ENCODE measurements at places on chromosomes 6 and 20. TPM values are rescaled to one million over a fixed set of nuclear protein-coding genes. Genes with fewer than 3 reads are reported as not detected.

The EYS gene
- 0.65 TPM for polyA plus RNA-seq

The CD93 gene
- 44.3 TPM for polyA plus RNA-seq

The SLC17A2 gene
- 0.58 TPM for polyA plus RNA-seq

The ADGB gene
- 0.50 TPM for polyA plus RNA-seq

The LY6G5C gene
- polyA plus RNA-seq, result 2.5 TPM

The MICB gene
- polyA plus RNA-seq, result 1.2 TPM

The CBLN4 gene
- polyA plus RNA-seq, result 1.6 TPM

The HSD17B8 gene
- 29.1 TPM for polyA plus RNA-seq

The BTN1A1 gene
- 0.16 TPM for polyA plus RNA-seq

The COL11A2 gene
- 3.8 TPM for polyA plus RNA-seq

DNA sequence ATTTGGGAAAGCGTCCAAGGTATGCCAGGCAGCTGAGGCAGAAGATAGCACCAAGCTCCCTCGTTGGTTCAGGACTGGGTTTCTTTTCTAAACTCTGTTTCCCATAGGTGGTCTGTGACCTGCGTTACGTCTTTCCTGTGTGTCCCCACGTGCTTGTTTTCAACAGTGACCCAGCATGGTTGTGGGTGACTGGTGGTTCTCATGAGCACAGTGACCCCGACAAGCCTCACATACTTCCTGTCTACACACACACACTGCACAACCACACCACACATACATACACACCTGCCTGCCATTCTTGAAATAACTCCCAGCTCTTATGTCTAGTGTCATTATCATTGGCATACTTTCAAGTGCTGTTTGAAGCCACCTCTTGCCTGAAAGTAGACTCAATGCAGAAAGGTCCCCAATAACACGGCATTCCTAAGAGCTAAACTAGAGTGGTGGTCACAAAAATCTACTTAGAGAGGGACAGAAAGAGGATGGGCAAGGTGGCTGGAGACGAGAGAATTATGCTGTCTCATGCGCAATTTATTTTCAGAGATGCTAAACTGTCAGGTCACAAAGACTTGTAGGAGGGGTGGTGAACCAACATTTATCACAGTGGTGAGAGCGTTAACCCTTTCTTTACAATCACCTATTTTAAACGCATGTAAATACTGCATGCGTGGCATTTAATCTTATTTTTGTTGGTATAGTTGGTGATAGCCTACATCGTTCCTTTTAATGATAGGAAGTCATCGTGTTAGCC is 66.7 kb downstream of the GCNT2 start:
- no peak for DNase-seq

DNA sequence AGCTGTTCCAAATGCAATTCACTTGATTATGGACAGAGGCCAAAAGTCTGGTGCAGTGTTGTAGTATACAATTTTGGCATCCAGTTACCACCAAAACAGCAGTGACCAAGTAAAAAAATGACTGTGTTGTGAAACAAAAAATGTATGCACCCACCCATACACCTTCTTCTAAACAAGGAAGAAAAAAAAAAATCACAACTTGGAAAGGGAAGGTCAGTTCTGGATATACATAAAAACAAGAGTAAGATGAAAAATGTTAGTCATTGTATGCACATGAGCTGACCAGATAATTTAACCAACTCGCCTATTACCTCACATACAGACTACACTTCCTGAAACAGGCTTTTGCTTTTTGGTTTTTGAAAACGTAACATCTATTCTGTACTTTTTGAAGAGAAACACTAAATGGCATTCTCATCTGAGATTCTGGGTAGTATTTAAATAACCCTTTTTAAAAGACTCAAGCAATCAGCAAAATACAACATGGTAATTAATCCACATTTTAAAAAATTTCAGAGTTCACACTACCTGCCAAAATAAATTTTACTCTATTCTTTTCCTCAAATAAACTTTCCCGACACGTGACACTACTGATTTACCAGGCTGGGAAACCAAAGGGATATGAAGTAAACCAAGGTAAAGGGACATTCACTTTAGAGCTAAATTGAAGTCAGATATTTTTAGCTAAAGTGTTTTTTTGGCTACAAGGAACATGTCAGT is 141.6 kb upstream of the SHLD1 start:
- no peak for DNase-seq

DNA sequence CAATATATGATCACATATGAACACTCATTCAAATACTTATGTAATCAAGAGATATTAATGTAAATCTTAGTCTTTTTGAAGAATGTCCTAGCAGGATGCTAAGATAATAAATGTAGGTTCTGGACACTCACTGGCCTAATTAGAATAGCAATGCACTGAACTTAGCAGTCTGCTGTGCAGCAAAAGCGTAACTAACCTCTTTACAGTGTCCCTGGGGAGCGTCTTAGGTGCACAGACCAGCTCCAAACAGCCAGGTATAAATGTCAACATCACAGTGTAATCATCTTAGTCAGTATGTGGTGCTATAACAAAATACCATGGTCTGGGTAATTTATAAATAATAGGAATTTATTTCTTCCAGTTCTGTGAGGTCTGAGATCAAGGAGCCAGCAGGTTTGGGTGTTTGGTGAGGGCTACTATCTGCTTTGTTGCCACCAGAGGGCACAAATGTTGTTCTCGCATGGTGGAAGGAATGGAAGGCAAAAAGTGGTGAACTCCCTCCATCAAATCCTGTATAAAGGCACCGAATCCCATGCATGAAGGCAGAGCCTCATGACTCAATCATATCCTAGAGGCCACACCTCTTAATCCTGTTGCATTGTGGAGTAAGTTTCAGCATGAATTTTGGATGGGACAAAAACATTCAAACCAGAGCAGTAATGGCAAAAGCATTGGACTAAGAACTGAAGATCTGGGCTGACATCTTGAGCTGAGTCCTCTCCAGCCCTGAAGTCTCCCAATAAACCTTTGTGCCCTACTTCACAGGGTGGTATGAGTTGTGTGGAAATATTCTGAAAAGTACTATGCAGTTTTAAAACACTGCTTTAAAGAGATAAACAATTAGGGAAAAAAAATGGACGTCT is 41.8 kb upstream of the FOXO3 start:
- no peak for DNase-seq

GRCh38 chr6:49252901-49253300 is 210.2 kb downstream of the MMUT start:
- no peak for DNase-seq

DNA sequence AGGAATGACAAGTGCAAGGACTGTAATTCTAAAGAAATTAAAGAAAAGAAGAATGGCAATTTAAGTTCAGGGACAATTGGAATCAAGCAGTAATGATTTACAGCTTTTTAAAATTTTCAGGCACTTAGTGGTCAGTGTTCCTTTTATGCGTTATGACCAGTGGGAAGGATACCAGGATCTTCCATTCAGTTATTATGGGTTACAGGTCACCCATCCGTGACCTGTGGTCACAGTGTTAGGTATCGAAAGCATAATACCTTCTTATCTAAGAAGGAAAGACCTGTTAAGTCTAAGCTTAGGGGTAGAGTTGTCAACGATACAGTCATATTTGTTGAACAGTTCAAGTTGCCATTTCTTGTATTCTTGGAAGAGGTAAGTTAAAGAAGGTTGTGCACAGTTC is 253.8 kb downstream of the LAMA2 start:
- DNase-seq, result no peak

- no peak for DNase-seq
Observed at GRCh38 chr6:137365707-137366437, 128.3 kb downstream of the OLIG3 start.

DNA sequence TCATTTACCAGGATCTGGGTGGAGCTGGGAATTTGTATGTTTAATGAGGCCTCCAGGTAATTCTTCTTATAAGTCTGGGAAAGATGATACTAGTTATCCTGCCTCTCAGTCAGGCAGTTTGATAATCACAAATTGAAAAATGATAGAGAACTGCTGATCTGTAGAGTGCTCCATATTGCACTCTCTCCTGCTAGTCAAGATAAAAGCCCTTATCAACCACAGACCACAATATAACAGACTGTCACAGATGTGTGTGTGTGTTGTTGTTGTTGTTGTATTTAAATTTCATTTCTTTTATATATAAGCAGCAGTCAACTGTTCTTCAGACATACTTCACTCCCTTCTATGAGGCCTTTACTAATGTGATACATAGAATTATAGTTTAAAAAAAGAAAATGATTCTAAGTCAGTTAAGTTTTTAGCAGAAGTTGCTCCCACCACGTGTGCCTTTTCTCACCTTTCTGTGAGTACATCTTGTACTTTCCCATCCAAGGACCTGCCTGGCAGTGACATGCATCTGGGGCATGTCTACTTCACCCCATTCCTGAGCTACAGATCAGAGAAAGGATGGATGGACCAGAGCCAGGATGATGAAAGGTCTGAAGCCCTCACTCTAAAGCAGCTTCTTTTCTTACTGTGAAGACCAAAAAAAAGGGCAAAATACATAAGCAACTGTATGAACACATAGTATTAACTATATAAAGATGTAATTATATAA is 29.8 kb downstream of the TENT5A start:
- DNase-seq, result no peak

GRCh38 chr20:53741726-53742028 is 148.0 kb upstream of the ZNF217 start:
- no peak for DNase-seq

DNA sequence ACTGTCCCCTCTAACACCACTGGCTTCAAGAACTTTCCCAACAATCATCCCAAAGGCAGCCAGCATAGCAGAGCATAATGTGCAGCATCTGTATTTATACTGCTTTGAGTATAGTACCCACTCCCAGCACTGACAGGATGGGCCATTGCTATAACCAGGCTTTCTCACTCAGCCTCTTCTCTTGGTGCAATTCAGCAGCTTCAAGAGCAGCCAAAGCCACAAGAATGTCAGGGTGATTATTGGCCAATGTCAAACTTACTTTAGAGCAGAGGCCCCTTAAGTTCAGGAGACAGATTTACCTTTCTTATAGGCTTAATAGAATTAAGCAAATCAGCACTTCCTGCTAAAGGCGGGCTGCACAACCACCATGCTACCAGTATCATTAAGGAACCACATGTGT is 232.4 kb upstream of the RSPO3 start:
- no peak for DNase-seq

DNA sequence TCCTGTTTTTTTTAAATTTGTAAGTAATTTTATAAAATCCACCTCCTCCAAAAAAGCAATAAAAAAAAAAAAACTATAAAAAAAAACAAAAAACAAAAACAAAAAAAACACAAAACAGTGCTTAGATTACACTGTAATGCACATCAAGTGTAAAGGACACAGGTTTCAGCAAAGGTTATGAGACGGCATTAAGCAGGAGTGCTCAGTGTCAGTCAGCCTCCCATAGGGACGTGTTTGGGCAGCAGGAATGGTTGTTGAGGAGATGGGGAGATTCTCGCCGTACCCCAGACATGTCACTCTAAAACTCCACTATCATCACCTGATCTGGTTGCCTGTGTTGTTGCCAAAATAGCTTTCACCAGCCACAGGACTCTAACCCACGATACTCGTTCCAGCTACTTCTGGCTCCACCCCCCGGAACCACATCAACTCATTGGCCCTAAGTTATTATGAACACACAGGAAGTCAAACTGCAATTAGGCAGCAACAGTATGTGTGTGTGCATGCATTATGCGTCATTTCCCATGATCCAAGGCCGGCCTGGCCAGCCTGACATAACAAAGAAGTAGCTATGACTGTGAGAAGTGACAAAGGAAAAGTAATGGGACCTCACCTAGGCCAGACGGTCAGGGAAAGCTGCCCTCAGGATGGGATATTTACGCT is 28.7 kb downstream of the ECT2L start:
- no peak for DNase-seq

DNA sequence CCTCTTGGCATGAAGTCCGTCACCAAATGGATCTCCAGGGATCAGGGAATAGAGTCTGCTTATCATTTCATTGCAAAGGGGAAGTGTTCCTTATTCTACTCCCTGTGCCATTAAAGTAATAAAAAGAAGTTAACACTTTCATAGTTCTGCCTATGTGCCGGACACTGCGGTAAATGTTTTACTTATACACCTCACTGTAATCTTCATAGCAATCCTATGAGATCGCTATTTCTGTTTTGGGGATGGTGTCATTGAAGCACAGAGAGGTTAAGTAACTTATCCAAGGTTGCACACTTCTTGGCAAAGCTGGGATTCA is 177.7 kb downstream of the TSHZ2 start:
- no peak for DNase-seq

GRCh38 chr20:62957136-62958117 is 4.9 kb downstream of the SLC17A9 start:
- no peak for DNase-seq

- no peak for DNase-seq
Observed at GRCh38 chr6:56944661-56945060, 10.2 kb upstream of the BEND6 start.

DNA sequence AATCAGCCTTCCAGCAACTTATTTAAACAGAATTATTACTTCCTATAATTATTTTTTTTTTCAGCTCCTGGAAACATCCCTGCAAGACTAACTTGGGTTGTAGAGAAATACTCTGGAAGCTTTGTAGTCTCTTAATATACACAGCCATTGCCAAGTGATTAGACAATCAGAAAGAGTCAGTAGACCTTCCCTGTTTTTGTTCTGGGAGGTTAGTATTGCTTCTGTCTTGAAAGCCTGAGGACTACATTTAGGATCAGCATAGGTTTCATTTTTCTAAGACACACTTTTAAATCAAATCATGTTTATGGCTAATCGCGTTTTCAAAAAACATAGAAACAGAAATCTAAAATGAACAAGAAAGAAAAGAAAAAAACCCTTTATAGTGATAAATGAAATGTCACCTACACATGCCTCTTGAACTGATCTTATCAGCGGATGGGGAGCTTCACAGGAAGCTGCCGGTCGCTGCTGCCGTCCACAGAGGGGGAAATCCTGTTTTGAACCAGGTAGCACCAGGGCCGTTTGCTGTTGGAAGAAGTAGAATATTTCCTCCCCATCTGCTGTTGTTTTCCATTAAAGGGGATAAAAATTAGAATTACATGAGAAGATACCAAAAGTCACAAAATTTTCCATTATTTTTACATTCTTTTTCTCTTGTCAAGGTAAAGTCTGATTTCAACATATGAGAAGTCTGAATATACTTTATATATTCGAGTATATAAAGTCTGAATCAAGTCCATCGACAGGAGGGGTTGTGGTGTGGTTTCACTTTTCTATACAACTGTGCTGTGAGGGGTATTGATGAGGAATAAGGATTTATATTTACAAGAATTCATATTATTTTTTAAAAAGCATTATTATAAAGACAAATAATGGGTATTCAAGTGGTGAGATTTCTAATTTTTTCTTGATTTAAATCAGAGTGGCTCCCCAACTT is 94.6 kb downstream of the ARMC2 start:
- DNase-seq, result no peak

DNA sequence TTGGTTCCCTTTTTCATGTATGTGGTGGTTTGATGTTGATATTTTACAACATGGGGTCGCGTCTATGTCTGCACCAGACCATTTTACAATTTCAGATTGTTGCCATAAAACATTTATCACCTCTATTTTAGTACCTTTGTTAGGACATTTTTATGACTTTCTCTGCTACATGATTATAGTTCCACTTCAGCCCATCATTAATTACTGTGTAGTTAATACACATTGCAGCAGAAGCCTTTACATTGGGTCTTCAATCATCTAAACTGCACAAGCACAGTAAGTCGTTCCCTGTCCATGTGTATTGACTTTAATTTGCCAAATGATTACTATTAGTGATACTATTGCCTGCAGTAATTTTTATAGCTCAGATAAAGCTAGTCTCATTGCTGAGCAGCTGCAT is 15.7 kb upstream of the TMEM217 start:
- DNase-seq, result peak; percentile 48

- DNase-seq, result no peak
Observed at GRCh38 chr6:91852252-91852651, 1265.4 kb upstream of the MAP3K7 start.
